Activated CD4-positive, alpha-beta T cell treated with anti-CD3 and anti-CD28 coated beads, Interleukin-2, amount 50 U/mL, for 4 hours (primary cell): ENCODE measurements at places on chromosomes 3 and 15.

GRCh38 chr3:40920041-40920440, 279.3 kb upstream of the CTNNB1 start:
- DNase-seq = no peak

GRCh38 chr3:122074621-122075265, 19.6 kb downstream of the CD86 start:
- no peak for DNase-seq

GRCh38 chr3:51522273-51522962, 16.1 kb upstream of the RAD54L2 start:
- DNase-seq = no peak

DNA sequence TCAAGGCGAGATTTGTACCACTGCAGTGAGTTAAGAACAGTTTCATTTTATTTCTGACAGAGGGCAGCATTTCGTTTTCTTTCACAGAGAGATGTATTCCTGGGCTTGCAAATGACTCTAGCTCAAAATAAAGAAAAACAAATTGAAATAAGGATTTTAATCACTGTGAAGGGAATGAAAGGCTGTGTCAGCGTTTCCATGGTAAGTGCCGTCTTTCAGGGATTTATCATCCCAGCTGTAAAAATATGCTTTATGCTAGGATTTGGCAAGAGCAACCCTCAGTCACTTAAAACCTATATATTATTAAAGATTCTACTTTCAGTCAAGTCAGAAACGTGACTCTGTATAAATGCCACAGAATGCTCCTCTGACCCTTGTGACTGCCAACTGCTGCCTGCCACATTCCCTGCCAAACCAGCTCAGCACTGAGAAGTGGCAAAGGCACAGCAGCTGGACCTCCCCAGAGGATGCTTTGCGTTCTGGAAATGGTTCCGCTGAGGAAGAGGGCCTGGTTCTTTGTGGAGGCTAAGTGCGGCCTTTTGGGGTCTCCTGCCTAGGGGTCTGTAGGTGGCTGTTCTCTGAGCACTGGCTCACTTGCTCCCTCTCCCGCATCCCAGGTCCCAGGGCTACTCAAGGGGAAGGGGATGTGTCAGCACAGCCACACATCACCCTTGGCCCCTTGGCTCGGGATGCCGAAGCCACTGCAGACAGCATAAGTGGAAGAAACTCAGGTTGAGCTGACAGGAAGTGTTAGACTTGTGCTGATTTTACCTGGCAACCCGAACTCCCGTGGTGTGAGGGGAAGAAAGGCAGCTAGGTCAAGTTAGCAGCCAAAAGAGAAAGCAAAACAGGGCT, 56.6 kb upstream of the POMGNT2 start:
- peak; percentile 29 for DNase-seq

- no peak for DNase-seq
Measured at GRCh38 chr3:45321607-45322391, 66.6 kb upstream of the LARS2 start.

- no peak for DNase-seq
Measured at GRCh38 chr3:106510206-106510605, 641.4 kb upstream of the CBLB start.

DNA sequence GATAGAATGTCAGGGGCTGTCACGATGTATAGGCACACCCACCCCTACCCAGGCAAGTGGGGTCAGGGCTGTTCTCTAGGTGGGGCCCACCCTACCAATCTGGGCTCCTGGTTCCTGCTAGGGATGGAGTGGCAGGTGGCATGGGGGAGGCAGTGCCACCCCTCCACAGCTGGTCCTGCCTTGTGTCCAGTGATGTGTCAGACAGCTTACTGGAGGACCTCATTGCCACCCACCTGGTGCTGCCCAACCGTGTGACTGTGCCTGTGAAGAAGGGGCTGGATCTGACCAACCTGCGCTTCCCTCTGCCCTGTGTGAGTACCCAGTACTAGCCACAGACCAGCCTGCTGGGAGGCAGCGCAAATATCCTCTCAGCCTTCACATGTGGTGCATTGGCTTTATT, 27.5 kb downstream of the ESYT3 start:
- no peak for DNase-seq

DNA sequence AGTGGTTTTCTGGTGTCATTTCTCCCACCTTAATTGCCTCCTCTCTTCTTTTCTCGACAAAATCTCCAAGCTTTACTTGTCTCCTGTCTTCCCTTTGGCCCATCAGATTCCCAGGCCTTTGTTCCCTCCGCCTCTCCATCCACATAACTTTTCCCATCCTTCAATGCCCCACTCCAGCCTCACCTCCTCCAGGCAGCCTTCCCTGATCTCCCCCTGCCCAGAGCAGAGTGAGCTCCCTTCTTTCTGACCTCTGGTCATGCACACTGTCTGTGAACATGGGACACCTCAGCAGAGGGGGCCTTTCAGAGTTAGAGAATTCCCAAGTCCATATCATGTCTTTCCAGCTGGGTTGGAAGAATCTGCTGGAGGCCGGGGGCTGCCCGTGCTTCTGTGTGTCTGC, 14.6 kb upstream of the SSUH2 start:
- no peak for DNase-seq

DNA sequence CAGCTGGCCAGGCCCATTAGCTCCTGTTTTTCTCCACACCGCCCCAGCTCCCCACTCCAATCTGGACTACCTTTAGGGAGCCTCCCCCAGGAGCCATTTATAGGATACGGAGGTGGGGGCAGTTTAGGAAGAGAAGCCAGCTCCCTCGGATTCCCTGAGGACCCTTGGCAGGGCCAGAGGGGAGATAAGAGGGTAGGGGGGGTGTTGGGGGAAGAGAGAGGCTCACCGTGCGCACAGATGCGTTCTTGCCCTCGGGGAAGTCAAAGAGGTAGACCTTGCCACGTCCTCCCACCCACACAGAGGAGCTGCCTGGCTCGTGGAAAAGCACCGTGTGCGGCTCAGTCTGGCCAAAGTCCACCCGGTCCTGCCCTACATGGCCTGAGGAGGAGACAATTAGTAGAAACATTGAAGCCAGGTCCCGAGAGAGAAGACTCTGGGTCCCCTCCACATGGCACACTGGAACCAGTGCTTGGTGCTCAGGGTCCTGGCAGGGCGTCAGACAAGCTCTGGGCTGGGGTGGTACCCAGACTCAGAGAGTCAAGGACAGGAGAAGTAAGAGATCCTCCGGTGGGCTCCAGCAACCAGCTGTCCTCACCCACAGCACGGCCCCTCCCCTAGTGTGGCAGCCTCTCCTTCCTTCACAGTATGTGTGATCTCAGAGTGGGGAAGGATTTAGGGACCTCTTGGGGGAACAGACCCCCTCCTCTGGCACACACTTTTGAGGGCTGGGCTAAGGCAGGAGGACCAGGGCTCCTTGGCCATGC, 15.0 kb downstream of the SEMA7A start:
- DNase-seq = no peak

DNA sequence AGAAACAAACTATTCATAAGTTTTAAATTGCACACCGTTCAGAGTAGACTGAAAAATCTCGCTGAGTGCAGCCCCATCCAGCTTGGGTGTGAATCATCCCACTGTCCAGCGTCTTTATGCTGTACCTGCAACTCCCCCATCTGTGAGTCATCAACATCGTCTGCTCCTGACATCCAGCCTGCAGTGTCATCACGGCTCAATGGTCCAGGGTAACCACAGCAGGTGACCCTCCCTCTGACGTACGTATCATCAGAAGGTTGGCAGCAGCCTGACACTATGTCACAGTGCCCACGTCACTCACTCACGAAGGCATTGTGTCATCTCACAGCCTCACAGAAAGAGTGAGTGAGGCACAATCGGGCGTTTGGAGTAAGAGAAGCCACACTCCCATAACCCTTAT, 65.2 kb downstream of the TPRA1 start:
- DNase-seq = no peak

GRCh38 chr3:119352034-119352609, 57.9 kb downstream of the ARHGAP31 start:
- peak; percentile 56 for DNase-seq

DNA sequence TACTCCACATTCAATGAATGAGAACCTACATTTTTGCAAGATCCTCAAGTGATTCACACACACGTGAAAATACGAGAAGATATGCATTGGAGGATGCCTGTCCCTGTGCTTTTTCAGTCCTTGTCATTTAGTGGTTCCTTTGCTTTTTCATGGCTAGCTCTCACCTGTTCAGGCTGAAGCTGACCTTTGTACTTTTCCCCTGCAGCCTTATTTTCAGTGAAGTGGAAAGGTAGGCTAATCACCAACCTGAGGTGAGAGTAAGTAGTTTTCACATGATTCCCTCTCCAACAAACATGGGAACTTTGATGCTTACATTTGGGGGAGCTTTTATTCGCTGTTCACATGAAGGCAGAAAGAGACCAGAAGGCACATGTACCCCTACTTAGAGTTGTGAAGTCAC, 8.3 kb downstream of the ITPR1 start:
- DNase-seq = no peak

DNA sequence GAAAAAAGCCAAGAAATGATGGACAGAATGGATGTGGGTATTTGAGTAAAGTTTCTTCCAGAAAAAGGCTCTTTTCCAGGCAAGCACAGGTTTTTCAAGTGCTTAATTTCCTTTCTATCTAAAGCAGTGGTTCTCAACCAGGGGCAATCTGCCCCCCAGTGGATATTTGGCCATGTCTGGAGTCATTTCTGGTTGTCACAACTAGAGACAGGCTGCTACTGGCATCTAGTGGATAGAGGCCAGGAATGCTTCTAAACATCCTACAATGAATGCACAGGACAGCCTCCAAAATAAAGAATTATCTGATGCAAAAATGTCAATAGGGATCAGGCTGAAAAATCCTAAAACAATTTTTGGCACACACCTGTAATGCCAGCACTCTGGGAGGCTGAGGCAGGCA, 23.9 kb downstream of the SEC22C start:
- DNase-seq = no peak

DNA sequence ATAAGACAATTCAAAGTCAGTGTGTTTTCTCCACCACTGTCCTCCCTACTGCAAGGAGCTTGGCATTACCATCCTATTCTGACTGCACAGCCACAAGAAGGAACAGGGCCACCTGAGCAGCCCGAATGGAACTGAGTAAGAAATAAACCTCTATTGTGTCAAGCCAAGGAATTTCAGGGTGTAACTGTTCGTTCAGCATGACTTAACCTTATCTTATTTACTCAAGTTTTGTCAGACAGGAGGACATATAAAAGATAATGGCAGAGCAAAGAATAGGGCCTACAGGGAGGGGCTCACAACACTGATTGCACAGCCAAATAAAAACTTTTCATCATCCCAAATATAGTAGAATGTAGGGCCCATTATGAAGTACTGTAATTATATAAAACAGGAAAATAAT, 236.1 kb downstream of the NEK10 start:
- no peak for DNase-seq

- no peak for DNase-seq
Measured at GRCh38 chr3:143562789-143563188, 285.5 kb downstream of the SLC9A9 start.

DNA sequence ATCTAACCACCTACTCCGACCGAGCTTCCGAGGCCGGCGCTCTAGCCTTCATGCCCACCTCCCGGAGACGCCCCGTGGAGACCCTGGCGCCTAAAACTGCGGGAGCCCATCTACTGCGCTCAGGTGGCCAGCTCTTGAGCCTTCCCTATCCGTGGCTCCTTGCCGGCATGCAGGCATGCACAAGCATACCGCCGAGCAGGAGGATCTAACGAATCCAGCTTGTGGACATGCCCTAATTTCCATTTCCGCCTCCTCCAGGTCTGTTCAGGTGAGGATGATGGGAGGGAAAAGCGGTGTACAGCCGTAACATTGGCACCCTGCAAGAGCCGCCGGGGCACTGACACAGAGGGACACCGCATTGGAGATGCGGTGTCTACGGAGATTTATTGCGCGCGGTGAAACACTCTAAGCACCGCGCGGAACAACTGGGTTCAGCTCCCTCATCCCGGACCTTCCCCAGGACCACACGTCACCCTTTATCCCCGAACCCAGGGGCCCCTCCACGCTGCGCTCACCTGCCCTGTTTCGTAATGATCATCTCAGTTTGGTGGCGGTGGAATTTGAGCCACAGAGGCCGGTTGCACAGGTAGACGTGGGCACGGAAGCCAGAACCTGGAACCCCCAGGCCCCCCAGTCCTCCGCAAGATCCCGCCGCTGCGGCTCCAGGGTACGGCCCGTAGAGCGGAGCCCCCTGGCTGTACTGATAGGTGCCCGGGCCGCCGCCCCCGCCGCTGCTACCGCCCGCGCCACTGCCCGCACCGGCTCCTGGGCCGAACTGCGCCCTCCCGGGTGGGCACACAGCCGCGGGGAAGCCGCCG, 1.0 kb downstream of the EOMES start:
- no peak for DNase-seq

DNA sequence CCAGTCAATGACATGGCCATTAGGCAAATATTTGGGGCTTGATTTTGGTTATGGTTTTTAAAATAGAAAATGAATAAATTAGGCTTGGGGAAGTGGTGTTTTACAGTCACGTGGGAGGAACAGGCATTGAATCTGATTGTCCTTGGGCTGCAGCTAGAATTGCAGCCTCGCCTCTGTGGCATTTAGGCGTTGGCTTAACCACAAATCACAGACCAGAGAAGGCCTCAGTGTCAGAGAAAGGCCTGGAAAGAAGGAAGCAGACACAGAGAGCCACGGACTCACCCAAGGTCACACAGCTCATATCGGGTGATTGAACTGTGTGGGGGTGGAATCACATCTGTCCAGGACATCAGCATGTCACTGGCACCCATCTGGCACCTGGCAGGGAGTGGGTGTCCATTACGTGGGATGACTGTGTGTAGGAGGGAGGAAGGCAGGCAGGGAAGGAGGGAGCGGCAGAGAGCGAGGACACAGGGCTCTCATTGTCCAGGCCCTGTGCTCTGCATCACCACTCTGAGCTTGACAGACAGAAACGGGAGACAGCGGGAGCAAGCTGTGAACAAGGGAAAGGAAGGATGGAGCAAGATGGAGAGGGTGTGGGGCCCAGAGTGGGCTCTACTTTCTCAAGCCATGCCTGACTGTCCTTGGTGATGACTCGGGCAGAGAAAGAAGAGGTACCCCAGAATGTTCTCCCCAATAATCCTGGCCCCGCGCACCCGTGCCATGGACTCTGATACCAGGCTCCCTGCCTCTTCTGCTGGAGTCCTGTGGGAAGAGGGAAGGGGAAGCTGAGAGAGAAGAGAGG, 186.4 kb downstream of the FAM43A start:
- no peak for DNase-seq

- DNase-seq = no peak
Measured at GRCh38 chr15:83372434-83372891, 74.7 kb upstream of the SH3GL3 start.

GRCh38 chr15:67064607-67065530, 533 bp upstream of the SMAD3 start:
- no peak for DNase-seq

- DNase-seq = no peak
Measured at GRCh38 chr15:68228143-68228970, 1.2 kb downstream of the CLN6 start.

- no peak for DNase-seq
Measured at GRCh38 chr15:88686166-88686565, 47.4 kb downstream of the ISG20 start.

DNA sequence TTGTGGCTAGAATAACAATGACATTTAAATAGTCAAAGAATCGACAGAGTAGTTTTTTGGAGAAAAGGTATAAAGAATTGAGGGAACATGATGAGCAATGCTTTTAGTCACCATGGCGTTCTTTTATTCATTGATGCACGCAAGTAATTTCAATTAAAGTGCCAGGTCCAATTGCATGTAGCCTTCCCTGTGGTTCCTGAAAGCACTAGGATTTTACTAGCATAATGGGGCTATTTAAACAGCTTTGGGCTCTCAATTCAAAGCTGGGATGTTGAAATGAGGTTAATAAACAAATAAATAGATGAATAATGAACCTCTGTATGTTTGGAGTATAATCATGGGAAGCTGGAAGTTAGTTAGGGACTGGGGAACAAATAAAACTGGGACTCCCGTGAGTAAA, 121.2 kb upstream of the GAP43 start:
- no peak for DNase-seq

- DNase-seq = no peak
Measured at GRCh38 chr3:148845756-148846395, 18.3 kb downstream of the CPB1 start.
